ENCODE measurements at places on chromosomes 7 and 10. TPM values are rescaled to one million over a fixed set of nuclear protein-coding genes. Genes with fewer than 3 reads are reported as not detected.

DNA sequence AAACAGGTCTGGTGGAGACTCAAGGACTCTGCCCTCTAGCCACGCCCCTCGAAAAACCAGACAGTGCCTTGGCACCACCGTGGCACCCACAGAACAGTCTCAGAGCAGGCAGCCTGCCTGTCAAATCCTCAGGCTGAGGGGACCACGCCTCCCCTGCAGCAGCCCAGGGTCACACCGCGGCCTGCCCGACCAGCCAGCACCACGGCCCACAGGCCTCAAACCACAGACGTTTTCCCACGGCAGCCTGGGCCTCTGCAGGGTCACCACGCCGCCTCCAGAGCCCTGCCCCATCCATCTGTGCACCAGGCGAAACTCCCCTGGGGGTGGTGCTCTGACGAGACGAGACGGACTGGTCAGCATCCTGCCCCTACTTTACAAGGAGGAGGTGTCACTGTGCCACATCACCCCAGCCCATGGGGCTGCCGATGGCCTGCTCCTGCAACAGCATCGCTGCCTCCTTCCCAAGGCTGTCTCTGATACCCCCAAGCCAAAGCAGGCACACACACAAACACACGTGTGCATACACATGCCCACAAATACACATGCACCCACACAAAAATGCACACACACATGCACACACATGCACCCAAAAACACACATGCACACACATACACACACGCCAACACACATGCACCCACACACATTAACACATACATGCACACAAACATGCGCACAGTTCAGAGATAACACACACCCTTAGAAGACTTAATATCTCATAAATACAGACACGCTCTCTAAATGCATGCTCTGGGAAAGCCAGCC, 24.6 kb downstream of the PAPOLB start:
- no peaks in the 10 kb centered on the region for H3K36me3 ChIP-seq
- H3K27me3 ChIP-seq = peaks cover 14% of the 10 kb centered on the region
- no peak overlapping the region for H3K4me3 ChIP-seq
- H3K27ac ChIP-seq = no peak overlapping the region

GRCh38 chr10:43380610-43381222, 9.3 kb downstream of the FXYD4 start:
- no peak overlapping the region for H3K4me3 ChIP-seq
- DNase-seq = no peak
- 0 out of 2 replicates have a peak, but pooled peaks cover 3% of the 10 kb centered on the region for H3K36me3 ChIP-seq
- H3K27me3 ChIP-seq = peaks cover 9% of the 10 kb centered on the region

DNA sequence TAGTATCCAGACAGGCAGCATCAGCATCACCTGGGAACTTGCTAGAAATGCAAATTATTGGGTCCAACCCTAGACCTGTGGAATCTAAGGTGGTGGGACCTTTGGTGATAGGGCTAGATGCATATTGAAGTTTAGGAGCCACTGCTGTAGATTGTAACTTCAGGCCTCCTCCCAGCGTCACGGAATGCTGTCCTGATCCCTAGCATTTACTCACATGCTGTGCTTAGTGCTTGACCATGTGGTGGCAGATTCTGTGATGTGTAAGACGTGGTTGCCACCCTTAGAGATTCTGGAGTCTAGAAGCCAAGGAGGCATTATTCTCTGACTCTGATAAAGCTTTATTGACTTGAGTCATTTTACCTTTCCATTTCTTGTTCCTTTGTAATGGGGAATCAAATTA, 13.5 kb downstream of the AHR start:
- no peaks in the 10 kb centered on the region for H3K27me3 ChIP-seq
- H3K27ac ChIP-seq = no peak overlapping the region
- H3K4me3 ChIP-seq = no peak overlapping the region
- DNase-seq = no peak
- peaks cover 37% of the 10 kb centered on the region for H3K4me1 ChIP-seq

Gene SKAP2
- 7.7 TPM for total RNA-seq

- no peak overlapping the region for H3K4me3 ChIP-seq
- H3K27me3 ChIP-seq = peaks cover 51% of the 10 kb centered on the region
- no peaks in the 10 kb centered on the region for H3K4me1 ChIP-seq
- DNase-seq = no peak
- H3K27ac ChIP-seq = no peak overlapping the region
- no peaks in the 10 kb centered on the region for H3K36me3 ChIP-seq
Observed at GRCh38 chr10:70589762-70590654, 12.5 kb downstream of the PRF1 start.

Gene SLC16A9
- total RNA-seq = not detected

GRCh38 chr10:86077271-86077670, 289.3 kb downstream of the GRID1 start:
- no peaks in the 10 kb centered on the region for H3K4me1 ChIP-seq
- H3K27me3 ChIP-seq = peaks cover 4% of the 10 kb centered on the region
- no peaks in the 10 kb centered on the region for H3K36me3 ChIP-seq
- no peak overlapping the region for H3K27ac ChIP-seq
- no peak overlapping the region for H3K4me3 ChIP-seq
- DNase-seq = no peak

DNA sequence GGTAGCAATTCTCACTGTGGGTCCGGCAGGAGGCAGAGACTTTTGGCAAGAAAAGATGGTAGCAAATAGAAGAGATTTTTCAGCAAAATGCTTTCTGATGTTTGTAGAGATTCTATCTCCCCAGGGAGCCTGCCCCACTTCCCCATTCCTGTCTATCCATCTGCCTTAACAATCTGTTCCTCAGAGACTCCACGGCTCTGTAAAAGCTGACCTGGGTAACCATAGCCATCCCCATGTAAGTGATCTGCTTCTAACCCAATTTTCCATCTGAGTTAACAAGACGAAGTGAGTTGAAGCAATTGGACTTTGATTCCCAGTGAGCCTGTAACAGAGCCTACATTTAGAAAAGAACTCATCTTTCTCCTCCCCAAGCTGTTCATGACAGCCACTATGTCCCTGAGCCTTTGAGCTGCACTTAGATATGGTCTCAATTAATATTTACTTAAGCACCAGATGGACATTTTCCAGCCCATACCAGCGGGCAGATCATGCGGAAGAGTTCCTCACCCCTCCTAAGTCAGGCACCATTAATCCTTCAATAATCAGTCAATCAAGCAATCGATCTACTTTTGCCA, 896.1 kb downstream of the CCSER2 start:
- peaks cover 1% of the 10 kb centered on the region for H3K27me3 ChIP-seq
- no peak for DNase-seq
- H3K36me3 ChIP-seq = peaks cover 4% of the 10 kb centered on the region
- no peak overlapping the region for H3K27ac ChIP-seq
- no peaks in the 10 kb centered on the region for H3K4me1 ChIP-seq

DNA sequence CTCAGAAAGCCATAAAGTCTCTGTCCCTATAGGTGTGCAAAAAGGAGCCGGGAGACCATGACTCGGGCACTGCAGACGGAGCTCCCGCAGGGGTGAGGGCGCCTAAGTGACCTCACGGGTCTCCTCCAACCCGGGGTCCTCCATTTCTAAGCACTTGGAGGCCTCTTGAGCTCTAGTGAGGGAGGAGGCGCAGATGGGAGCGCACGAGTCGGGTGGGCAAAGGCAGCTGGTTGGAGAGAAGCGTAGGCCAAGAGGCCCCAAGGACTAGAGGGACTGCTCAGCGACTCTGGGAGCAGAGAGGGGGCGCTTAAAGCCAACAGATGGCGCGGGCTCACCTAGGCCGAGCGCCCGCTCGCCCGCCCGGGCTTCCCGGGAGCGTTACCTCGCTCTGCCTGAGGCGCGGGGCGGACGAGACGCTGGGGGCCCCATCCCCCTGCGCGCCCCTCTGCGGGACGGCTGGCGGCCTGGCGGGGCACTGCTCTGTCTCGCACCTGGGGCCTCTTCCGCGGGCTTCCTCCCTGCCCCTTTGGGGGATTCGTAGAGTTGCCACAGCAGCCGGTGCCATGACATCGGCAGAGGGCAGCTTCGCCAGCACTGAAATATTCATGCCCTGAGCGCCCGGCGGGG, 523 bp upstream of the CDH23 start:
- no peaks in the 10 kb centered on the region for H3K36me3 ChIP-seq
- no peaks in the 10 kb centered on the region for H3K4me1 ChIP-seq
- DNase-seq = no peak

Gene ELAPOR2
- 0.36 TPM for total RNA-seq

- no peaks in the 10 kb centered on the region for H3K36me3 ChIP-seq
- H3K27ac ChIP-seq = no peak overlapping the region
- no peaks in the 10 kb centered on the region for H3K4me1 ChIP-seq
Observed at GRCh38 chr7:108592646-108593201, 23.1 kb downstream of the DNAJB9 start.

- no peaks in the 10 kb centered on the region for H3K4me1 ChIP-seq
- H3K36me3 ChIP-seq = no peaks in the 10 kb centered on the region
- H3K4me3 ChIP-seq = no peak overlapping the region
- H3K27ac ChIP-seq = no peak overlapping the region
Observed at GRCh38 chr7:124764847-124765400, 668 bp downstream of the GPR37 start.

Gene C10orf71
- not detected for total RNA-seq

GRCh38 chr7:1026721-1027161, 17.6 kb upstream of the GPR146 start:
- H3K27me3 ChIP-seq = no peaks in the 10 kb centered on the region
- H3K4me3 ChIP-seq = peak overlapping the region; percentile 94
- peak overlapping the region; percentile 53 for H3K27ac ChIP-seq
- peaks cover 33% of the 10 kb centered on the region for H3K36me3 ChIP-seq

DNA sequence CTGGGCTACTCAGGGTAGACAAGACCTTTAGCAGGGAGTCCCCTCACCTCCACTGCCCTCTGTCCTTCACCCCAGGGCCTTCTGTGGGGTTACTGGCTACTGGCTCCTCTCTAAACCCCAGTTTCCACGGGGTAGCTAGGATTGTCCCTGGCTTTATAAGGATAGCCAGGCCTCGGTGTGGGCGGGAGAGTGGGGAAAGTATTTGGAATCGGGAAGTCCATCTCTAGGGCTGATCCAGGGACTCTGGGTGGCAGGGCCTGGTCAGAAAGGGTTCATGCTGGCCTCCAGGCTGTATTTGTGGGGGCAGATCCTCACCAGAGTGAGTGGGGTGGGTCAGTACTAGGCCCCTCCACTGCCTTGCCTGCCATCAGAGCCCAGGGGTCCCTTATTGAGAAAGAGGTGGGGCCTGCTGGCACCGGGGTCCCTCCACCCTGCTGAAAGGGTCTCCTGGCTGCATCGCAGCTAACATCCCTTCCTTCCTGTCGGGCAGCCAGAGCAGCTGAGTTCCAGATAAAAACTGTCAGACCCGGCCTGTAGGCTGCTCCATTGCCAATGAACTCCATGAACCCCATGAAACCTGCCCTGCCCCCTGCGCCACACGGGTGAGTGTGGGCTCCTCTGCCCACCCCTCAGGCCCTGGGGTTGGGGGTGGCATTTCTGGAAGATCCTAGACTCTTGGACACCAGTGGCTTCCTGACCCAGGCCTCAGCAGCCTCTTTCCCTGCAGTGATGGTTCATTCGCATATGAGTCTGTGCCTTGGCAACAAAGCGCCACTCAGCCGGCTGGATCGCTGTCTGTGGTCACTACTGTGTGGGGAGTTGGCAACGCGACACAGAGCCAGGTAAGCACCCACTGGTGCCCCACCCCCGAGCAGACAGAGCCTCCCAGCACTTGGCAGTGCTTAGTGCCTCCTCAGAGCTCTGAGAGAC, 7.3 kb downstream of the ZMIZ2 start:
- no peak overlapping the region for H3K4me3 ChIP-seq
- peaks cover 5% of the 10 kb centered on the region for H3K4me1 ChIP-seq
- H3K27ac ChIP-seq = no peak overlapping the region
- H3K36me3 ChIP-seq = no peaks in the 10 kb centered on the region
- no peak for DNase-seq

GRCh38 chr7:158109364-158110033, 478.1 kb downstream of the PTPRN2 start:
- H3K27me3 ChIP-seq = no peaks in the 10 kb centered on the region
- no peak overlapping the region for H3K27ac ChIP-seq
- DNase-seq = no peak
- no peaks in the 10 kb centered on the region for H3K4me1 ChIP-seq

DNA sequence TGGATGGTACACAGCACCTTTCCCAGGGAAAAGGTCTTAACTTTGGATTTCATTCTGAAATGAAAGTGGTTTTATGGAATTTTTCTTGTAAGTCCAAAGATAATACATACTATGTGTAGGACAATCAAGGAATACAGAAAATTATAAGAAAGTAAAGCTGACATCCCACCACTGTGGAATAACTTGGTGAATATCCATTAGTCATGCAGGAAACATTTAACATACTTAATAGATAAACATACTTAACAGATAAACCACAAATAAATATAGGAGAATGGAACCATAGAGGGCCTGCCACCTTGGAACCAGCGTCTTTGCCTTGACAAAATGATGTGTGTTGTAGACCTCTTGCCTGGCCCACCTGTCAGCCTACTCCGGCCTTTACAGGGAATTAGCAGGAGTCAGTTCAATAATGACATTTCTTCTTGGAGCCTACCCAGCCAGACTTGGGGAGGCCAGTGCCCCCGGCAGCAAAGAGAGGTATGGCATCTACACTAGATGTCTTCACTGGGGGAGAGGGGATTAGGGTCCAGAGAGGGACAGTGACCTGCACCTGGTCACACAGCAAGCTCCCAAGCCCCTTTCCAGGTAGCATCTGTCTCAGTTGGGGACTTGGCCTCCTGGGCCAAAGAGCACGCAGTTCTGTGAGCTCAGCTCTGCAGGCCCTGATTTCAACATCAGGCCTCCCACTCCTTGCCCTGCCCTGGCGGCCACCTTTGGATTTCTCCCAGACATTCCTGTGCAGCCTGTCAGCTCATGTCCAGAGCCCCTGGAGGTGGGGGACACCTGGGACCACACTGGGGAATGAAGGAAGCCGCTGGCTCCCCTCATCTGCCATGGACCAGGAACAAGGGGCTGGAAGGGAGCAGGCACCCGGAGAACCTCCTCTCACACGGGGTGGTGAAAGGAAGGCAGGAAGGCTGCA, 112.6 kb upstream of the PPIF start:
- H3K4me1 ChIP-seq = peaks cover 65% of the 10 kb centered on the region
- peak overlapping the region; percentile 68 for H3K27ac ChIP-seq
- H3K27me3 ChIP-seq = peaks cover 2% of the 10 kb centered on the region
- DNase-seq = peak; percentile 8

- DNase-seq = peak; percentile 46
- peaks cover 66% of the 10 kb centered on the region for H3K4me1 ChIP-seq
- H3K27me3 ChIP-seq = no peaks in the 10 kb centered on the region
- H3K4me3 ChIP-seq = no peak overlapping the region
- H3K27ac ChIP-seq = no peak overlapping the region
Observed at GRCh38 chr7:91185771-91186170, 78.5 kb upstream of the FZD1 start.

Gene OR2A42
- total RNA-seq = not detected

DNA sequence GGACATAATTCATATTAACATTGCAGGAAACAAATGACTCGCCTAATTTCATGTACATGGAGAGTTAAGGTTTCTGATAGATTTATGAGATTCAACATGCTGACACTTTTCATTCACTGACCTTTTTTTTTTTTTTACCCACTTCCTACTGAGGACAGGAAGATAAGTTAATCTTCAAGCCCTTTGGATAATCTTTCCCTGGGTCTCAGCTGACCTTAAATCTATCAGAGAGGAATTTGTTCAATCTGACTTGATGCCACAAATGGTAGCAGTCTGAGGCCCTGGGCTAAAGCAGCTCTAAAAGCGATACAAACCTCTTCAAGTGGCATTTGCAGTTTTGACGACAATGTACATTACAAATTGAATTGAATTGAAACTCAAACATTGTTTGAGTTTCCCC, 493.3 kb upstream of the SORCS1 start:
- no peak overlapping the region for H3K4me3 ChIP-seq
- no peaks in the 10 kb centered on the region for H3K4me1 ChIP-seq
- no peak for DNase-seq
- H3K36me3 ChIP-seq = no peaks in the 10 kb centered on the region
- H3K27ac ChIP-seq = no peak overlapping the region
- 0 out of 2 replicates have a peak, but pooled peaks cover 2% of the 10 kb centered on the region for H3K27me3 ChIP-seq

GRCh38 chr7:110001254-110001938, 1089.5 kb upstream of the LRRN3 start:
- H3K4me3 ChIP-seq = no peak overlapping the region
- peaks cover 15% of the 10 kb centered on the region for H3K4me1 ChIP-seq
- no peaks in the 10 kb centered on the region for H3K36me3 ChIP-seq
- H3K27me3 ChIP-seq = peaks cover 2% of the 10 kb centered on the region
- no peak overlapping the region for H3K27ac ChIP-seq
- DNase-seq = no peak

Gene GSTK1
- 104 TPM for total RNA-seq

Data from HFFc6 (cell line).